Stimulated activated CD4-positive, alpha-beta T cell treated with anti-CD3 and anti-CD28 coated beads, Interleukin-1b, Interleukin-23, amount 100 ng/mL, for 24 hours (primary cell): ENCODE measurements at places on chromosomes 7 and 10.
A peak's percentile ranks its signal among the peaks of the same experiment; 100 is the strongest.

DNA sequence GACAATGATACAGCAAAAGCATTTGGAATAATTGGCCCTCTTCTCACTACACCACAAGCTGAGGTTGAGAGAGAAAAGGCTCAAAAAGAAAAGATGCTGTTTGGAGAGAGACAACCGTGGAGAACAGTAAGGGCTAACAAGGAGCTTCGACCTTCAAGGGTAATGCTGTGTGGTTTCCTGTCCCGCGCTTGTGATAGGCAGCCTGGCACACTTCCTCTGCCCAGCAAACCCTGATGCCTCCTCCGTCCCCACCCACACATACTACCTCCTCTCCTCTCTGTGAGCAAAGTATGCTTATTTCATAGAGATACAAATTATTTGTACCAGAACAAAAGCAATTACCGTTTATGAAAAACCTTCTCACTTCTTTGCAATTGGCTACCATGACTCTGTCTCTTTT lies 755.4 kb downstream of the KCNMA1 start:
- no peak for DNase-seq

- DNase-seq, result no peak
Measured at GRCh38 chr10:47196691-47197090, 103.3 kb upstream of the GDF10 start.

- no peak for DNase-seq
Measured at GRCh38 chr7:141679014-141679413, 23.0 kb downstream of the DENND11 start.

DNA sequence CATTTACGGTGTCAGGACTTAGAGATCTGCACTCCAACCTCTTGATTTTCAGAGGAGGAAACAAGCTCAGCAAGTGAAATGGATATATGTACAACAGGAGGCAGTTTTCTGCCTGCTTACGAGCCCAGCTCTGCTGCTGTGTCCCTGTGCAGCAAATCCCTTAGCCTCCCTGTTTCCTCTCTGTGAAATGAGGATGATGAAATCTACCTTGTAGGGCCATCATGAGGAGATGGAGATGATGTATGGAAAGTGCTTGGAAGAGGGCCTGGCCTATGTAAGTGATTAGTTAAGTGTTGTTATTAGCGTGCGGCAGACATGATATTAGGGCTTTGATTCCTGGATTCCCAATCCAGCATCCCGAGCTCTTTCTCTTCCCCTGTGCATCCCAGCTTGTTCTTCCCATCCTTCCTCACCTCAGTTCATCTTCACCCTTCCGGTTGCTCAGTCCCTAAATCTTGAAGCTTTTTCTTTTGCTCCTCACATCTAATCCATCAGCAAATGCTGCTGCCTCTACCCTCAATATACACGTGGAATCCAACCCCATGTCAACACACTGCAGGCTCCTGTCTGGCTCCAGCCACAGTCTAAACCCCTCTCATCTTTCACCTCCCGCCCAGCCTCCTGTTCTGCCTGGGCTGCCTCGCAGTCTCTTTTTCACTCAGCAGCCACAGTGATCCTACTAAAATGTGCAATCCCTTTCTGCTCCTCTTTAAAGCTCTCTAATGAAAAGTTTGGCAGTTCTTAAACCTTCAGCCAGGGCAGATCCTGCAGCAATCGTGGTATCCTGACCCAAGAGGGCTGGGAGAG lies 113.8 kb downstream of the MARCHF5 start:
- no peak for DNase-seq

DNA sequence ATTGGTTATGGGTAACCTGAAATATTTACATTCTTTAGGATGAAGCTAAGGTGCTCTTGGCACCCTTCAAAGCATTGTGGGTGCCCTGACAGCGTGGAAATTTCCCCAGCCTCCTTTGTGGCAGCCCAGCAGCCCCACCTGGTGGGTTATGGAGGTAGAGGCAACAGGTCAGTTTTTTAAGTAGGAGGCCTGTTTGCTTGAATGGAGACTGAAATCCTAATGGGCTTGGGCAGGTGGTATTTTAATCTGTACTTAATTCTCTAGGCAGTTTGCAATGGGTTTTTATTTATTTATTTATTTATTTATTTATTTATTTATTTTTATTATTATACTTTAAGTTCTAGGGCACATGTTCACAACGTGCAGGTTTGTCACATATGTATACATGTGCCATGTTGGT lies 139.4 kb downstream of the EPC1 start:
- DNase-seq, result peak; percentile 25

GRCh38 chr10:119849031-119849789 lies 23.4 kb downstream of the MCMBP start:
- DNase-seq, result no peak

DNA sequence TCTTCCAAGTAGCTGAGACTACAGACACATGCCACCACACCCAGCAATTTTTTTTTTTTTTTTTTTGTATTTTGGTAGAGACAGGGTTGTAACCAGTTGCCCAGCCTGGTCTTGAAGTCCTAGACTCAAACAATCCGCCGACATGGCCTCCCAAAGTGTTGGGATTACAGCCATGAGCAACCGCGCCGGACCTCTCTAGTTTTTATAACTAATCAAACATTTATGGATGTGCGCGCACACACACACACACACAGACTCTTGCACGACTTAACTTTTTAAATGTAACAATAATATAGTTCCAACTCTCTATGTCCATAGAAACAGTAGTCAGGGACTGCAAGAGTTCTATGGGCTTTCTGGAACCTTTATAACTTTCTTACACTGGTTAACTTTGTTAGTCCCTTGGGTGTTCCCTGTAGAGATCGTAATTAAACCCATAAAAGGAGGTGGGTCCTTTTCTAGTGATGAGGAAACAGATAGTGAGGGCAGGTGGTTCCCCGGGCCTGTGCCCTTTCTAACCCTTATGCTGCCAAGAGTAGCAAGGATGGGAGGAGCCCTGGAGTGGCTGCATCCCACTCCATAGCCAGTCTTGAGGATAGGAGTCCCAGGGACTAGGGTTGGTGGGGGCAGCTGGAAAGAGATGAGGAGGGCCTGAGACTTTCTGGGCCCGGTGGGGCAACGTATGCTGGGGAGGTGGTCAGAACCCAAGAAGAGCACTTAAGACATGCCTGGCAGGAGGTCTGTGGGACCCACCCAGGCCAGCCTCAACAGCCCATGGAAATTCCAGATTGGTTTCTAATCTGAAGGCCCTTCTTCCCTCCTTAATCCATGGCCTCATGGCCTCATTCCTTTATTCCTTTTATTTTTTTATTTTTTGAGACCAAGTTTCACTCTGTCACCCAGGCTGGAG lies 8.6 kb downstream of the MARVELD1 start:
- DNase-seq, result no peak

DNA sequence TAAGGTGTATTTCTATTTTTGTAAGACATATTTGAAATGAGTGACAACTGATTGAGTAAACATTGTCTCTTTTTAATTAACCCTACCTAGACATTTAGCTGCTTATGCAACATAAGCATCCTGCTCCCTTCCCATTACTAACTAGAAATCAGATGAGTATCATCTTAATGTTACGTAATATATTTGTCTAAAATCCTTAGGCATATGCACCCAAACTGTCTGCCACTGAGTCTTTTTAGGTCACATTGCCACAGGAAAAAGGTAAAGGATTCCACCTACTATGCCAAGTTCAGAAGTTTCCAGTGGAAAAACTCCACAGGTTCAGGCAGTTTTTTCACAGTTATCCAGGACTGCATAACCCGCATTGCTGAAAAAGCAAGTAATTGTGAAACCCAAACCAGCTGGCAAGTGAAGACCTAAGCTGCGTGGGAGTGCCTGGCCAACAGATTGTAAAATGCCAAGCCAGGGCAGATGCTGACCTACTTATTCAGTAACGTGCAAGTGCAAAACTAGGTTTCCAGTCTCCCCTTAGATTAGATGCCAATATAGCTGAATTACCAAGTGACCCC lies 983.7 kb downstream of the GATA3 start:
- DNase-seq, result no peak

- no peak for DNase-seq
Measured at GRCh38 chr7:39300276-39300675, 265.9 kb upstream of the YAE1 start.

DNA sequence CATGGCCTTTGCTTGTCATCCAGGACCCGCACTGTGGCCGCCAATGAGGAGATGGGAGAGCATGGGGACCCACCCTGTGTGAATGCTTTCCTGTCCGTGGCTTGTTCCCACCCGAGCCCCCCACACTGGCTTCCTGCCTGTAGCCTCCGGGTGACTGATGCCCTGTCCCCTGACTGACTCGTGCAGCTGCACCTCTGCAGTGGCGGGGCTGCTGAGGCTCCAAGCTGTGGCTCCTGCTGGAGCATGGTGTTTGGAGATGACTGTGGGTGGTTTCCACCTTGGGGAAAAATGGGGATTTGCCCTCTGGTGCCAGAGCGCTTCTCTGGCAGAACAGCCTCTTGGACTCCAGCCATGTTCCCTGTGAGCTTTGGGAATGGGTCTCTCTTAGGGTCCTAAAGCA lies 2.1 kb downstream of the CAMK1D start:
- no peak for DNase-seq

GRCh38 chr7:159263430-159263829 lies 118.8 kb upstream of the VIPR2 start:
- no peak for DNase-seq

DNA sequence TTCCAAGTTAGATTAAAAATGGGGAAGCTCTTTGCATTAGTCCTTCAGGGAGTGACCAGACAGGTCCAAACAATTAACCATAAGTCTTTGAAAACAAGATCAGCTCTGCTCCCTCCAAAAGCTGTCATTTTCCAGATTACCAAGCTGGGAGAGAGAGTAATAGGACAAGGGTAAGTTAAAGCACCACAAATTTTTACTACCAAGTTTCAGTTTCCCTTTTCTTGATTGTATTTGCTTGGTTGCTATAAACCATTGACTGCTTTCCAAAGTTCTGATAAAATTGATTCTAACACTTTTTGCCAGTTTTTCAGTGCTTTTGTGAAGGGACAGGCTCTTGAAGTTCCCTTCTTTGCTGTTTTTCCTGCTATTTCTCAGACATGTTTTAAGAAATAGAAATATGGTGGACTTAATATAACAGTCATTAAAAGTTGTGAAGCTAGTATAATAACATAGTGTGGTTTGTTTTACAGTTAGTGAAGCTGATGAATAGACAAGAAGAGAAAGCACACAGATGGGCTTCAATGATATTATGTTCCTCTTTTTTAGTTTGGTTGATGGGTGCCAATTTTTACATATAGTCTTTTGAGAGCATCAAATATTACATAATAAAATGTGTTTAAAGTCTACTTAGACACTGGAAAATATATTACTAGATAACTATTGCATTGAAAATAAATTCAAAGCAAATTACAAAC lies 40.0 kb upstream of the ZNF365 start:
- no peak for DNase-seq

- no peak for DNase-seq
Measured at GRCh38 chr10:124993736-124994451, 52.0 kb downstream of the ZRANB1 start.

GRCh38 chr10:89346405-89347254 lies 18.8 kb downstream of the IFIT3 start:
- no peak for DNase-seq
